Upper lobe of right lung (tissue), 1 donor: ENCODE measurements at places on chromosomes 3 and 15.

DNA sequence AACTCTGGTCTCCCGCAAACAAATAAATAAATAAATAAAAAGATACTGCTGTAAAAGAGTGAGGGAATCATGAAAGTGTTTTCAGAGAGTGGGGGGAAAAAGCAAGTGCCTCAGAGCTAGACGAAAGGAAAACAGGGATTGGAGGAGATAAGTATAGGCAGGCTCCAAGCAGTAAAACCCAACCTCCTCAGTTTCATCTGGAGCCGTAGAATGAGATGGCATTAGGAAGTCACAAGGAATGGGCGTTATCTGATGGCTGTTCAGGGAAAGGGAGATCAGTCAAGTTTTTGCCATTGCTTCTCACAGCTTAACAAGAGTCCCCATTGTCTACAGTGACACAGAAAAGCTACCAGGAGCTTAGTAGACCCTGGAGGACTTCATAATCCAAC lies 451.5 kb upstream of the PPP2R3A start:
- H3K27ac ChIP-seq: no peak overlapping the region
- no peaks in the 10 kb centered on the region for H3K36me3 ChIP-seq
- DNase-seq: no peak
- H3K4me1 ChIP-seq: no peaks in the 10 kb centered on the region

DNA sequence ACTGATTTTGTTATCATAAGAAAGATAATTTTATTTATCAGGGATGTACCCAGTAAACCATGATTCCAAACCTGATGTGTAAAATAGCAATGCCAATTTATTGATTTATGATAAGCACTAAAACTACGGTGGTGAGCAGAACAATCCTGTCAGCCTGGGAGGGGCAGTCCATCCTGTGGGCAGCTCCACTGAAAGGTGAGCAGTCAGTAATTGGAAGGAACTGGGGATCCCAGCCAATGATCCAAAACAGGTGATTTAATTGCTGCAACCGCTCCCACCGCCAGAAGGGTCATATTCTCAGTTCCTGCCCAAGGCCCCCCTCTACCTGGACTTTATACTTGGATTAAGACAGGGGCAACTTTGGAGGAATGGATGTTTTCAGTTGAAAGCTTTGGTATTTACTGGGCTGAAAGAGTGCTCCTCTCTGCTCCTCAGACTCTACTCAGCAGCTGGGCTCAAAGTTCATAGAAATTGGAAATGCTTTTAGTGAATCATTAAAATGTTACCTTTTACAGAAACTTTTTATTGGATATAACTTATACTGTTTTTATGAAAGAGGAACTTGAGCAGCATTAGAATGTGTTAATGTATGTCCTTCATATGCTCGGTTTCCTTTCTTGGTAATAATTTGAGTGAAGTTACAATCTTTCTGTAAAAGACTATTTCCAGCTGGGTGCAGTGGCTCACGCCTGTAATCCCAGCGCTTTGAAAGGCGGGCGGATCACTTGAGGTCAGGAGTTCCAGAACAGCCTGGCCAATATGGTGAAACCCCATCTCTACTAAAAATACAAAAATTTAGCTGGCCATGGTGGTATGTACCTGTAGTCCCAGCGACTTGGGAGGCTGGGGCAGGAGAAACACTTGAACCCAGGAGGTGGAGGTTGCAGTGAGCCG lies 198.6 kb upstream of the IL12A start:
- H3K36me3 ChIP-seq: no peaks in the 10 kb centered on the region
- H3K27ac ChIP-seq: no peak overlapping the region
- DNase-seq: no peak
- H3K4me1 ChIP-seq: peaks cover 8% of the 10 kb centered on the region
- H3K27me3 ChIP-seq: no peaks in the 10 kb centered on the region

GRCh38 chr15:89018207-89018606 lies 70.0 kb upstream of the ABHD2 start:
- peak overlapping the region; percentile 42 for H3K27ac ChIP-seq
- peak; percentile 61 for DNase-seq
- no peaks in the 10 kb centered on the region for H3K27me3 ChIP-seq
- H3K36me3 ChIP-seq: no peaks in the 10 kb centered on the region
- H3K4me3 ChIP-seq: no peak overlapping the region

- H3K4me1 ChIP-seq: peaks cover 27% of the 10 kb centered on the region
- no peaks in the 10 kb centered on the region for H3K27me3 ChIP-seq
Observed at GRCh38 chr3:49172551-49173041, 1.2 kb downstream of the KLHDC8B start.
